ENCODE measurements at places on chromosomes 2 and 18.

DNA sequence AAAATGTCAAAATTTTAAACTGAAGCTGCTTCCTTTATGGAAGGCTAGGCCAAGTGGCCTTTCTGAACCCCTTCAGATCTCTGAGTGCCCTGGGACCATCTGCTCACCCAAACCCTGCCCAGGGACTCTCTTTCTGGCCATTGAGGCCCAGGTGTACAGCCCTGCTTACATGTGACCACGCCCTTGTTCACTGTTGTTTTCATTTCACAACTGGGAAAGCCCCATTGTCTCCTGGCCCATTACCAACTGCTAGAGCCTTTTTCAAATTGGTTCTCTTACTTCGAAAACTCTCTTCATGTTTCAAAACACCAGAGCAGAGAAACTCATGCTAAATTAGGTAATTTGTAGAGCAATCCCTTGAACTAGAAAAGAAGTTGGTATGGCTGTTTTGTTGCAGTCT is 219.5 kb upstream of the TANK start:
- no peak for DNase-seq

- DNase-seq = no peak
Observed at GRCh38 chr18:45365835-45366234, 249.4 kb upstream of the SLC14A2 start.

DNA sequence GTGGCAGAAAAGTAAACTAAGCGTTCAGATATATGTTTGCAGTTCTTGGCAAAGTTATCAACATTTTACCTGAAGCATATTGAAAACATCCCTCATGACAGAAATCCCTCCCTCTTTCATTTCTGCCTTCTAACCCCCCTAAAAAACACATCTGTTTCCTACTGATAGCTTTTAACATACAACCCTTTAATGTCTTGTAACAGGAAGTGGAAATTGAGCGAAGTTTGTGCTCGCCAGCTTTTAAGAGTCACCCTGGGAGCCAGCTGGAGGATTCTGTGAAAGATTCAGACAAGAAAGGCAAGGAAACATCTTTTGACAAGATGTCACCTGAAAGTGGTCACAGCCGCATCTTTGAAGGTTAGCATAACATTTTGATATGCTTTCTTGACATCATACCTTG is 247.4 kb downstream of the XIRP2 start:
- no peak for DNase-seq

- peak; percentile 85 for DNase-seq
Observed at GRCh38 chr2:98805412-98806171, 74.7 kb upstream of the MGAT4A start.

- DNase-seq = no peak
Observed at GRCh38 chr2:35339211-35339610, 1016.4 kb upstream of the CRIM1 start.

DNA sequence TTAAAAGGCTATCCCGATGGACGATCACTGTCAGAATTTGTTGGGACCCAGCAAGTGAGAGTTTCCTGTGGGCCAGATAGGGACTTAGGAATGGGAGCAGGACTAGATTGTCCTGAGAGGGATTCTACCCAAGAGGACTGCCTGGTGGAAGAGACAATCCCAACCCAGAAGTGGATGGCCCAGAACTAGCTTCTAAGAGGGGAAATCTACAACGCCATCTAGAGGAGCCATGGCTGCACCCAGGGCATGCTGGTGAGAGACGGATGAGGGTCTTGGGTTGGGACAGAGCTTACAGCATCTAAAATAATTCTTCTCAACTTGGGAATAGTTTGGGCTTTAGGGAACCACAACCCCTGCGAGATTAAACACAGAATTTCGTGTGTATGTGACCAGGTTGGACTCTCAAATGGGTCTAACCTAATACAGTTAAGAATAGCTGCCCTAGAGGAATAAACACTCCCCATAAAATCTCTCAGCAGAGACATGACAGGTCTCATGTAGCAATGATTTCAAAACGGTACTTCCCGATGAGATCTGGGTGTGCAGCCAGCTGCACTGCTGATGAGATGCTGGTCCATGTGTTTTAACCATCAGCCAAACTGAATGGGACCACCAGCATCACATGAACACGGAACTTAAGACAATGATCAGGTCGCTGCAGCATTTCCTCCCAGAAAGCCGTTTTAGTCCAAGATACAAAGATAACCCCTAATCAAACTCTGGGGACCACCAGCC is 50.8 kb downstream of the CCBE1 start:
- no peak for DNase-seq

- no peak for DNase-seq
Observed at GRCh38 chr18:72201032-72201431, 343.1 kb downstream of the CBLN2 start.

Data from KBM-7 (cell line).